Dermis microvascular lymphatic vessel endothelial cell (primary cell): ENCODE measurements at places on chromosomes 3 and 15.

DNA sequence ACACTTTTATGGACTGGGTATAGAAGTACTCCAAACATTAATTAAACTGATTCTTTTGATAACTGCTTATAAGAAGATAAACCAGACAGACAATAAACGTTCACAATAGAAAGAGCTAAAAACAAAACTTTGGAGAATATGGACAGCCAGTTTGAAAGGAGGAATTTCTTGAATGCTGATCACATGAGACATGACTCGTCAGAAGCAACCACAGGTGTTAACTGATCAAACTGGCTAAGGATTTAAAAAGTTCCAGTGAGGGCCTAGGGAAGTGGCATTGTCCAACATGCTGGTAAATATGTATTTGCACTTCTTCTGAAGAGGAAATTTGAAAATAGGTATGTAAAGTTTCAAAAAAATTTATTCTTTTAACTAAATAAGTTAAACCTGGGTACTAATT, 29.4 kb upstream of the AP3B2 start:
- DNase-seq = no peak

DNA sequence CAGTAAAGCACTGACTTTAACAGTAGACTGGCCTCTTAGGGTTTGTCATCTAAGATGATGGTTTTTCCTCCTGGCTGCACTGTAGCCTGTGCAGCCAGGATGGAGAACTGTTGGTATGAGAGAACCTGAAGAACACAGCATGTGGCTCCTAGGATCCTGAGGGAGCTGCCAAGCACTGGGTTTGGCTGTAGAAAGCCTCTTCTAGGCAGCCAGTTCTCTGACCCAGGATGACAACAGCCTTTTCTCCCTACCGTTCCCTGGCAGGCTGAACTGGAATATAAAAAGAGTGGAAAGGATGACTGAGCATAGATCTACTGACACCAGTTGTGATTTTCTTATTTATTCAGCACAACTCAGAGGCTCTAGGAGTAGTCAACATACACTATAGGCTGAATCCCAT, 34.3 kb upstream of the MANF start:
- no peak for DNase-seq

DNA sequence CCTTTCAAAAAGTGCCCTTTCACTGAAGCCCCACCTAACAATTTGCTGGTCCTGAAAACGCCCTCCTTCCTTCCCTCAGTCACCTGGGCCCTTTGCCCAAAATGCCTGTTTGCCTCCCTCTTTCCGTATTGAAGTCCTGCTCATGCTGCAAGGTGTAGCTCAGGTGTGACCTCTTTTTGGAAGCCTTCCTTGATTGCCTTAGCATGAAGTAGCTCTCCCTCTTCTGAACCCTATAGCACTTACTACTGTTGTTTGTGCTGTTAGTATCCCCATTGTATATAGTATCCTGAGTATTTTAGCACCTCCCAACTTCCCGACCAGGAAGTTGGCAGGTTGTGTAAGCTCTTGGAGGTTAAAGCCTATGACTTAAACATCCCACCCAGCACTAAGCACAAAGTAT, 1.7 kb downstream of the PLS1 start:
- DNase-seq = no peak

DNA sequence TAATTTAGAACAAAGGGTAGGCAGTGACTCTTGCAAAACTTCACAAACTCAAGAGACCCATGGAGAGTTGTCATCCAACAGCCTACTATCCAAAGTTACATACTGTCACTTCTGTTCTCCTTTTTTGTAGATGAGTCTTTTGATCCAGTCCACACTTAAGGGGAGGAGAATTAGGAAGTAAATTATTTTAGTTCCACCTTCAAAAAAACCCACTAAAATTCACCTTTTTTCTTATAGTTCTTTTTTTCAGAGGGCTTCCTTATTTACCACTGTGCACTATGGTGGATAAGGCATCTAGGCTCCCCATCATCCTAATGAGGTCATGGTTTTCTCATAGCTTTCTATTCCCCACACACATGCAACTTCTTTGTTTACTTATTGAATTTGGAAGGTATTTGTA, 8.6 kb upstream of the TCAIM start:
- DNase-seq = no peak

- DNase-seq = no peak
Measured at GRCh38 chr3:33124638-33125037, 10.8 kb downstream of the CRTAP start.

- DNase-seq = peak; percentile 12
Measured at GRCh38 chr15:92954578-92954977, 54.5 kb downstream of the CHD2 start.

GRCh38 chr3:134020135-134020680, 9.5 kb downstream of the SLCO2A1 start:
- no peak for DNase-seq

- DNase-seq = no peak
Measured at GRCh38 chr15:51755790-51756189, 4.4 kb downstream of the TMOD2 start.

DNA sequence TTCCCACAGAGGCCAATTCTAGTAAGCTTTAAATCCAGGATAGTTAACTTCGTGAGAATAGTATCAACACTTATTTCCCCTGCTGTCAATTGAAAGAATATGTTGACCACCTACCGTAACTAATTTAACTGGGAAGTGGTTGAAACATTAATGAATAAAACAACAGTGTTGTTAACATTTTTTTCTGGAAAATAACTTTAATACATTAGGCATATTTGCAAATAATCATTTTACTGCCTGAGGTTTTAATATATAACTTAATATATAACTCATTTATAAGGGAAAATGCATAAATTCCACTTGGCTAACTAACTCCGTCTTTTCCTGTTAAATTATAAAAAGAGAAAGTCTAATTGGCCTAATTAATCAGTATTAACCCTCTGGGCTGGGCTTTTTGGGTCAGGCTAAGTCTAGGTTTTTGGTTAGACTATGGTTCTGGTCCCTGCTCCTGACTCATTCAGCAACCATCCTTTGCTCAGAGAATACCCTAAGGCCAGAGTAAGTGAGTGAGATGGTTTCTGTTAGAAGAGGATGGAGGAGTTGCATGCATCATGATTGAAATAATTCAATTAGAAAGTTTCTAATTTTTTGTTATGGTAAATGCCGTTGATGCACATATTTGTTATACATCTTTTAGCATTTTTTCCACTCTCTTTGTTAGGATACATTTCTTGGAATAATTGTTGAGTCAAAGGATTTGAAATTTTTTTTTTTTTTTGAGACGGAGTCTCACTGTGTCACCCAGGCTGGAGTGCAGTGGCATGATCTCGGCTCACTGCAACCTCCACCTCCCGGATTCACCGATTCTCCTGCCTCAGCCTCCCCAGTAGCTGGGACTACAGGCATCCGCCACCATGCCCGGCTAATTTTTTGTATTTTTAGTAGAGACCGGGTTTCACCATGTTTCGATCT, 10.8 kb upstream of the SKIL start:
- DNase-seq = no peak

- no peak for DNase-seq
Measured at GRCh38 chr15:96334705-96335410, 4.4 kb downstream of the NR2F2 start.

DNA sequence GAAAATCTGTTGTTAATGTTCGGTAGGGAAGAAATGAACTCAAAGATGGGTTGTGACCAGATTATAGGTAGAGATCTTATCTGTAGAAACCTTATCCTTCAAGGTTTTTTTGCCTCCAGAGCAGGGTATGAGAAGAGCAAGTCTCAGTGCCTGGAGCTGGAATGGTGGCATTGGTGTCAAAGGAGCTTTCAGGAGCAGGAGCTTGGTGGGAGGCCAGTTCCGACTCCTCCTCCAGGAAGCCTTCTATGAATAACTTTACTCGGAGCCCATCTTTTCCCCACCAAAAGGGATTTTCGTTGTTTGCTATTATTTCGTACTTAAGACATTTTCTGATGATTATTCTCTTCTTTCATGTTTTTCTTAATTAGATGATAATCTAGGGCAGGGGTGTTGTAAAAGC, 91.8 kb downstream of the GHSR start:
- DNase-seq = no peak

DNA sequence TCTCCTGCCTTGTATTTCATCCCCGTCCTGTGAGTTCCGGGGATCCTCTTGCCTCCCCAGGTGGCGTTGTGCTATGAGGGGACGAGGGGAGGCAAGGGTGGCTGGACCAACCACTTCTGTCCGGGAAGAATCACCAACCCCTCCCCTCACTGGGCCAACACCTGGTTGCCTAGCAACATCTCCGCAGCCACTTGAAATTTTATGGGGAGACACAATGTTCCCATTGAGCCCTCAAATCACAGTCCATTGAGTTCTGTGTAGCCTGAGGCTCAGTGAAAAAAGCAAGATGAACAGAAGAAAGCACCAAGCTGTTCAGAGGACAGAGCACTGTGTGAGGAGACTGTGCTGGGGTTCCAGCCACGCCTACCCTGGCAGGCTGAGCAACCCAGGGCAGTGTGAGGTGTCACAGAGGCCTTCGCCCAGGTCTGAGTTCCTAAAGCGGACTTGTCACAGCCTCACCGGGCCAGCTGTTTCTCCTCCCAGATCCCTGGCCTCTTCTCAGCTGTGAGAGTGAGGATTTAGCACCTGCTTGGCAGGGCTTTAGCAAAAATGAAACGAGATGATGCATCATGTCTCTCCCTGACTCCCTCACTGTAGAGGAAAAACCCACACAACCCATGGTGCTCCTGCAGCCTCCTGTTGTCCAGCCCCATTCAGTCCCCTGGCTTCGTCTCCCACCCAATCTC, 76.8 kb downstream of the ATP2B2 start:
- DNase-seq = no peak

DNA sequence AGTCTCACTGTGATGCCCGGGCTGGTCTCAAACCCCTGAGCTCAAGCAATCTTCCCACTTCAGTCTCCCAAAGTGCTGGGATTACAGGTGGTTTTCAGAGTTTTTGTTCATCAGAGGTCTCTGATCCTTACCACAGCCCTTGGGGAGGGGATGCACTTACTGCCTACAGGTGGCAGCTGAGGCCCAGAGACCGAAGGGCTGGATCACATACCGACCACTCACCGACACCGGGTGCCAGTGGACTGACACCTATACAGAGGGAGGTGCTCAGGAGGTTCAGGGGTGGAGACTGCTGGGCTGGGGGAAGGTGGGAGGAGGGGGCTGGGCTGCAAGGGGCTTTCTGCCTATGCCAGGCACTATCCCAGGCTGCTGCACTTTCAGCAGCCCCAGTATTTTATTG, 19.5 kb downstream of the DUSP7 start:
- DNase-seq = no peak

- no peak for DNase-seq
Measured at GRCh38 chr3:189637750-189638149, 6.6 kb downstream of the TP63 start.

- no peak for DNase-seq
Measured at GRCh38 chr3:96236522-96236921, 577.9 kb upstream of the EPHA6 start.

DNA sequence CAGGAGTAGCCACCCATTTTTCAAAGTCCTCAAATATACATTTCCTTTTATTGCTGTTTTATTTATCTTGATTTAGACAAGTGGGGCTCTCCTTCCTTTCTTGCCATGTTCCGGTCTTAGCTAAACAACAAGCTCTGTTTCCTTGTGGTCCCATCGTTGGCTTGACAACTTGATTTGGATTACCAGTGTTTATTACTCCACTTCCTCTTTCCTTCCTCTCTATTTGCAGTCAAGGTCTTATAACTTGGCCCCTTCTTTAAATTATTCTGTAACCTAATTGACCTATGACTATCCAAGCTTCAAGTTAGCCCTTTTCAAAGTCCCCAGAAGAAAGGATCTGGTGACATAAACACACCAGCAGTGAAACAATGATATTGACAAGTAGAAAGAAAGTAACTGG, 130.6 kb upstream of the STT3B start:
- peak; percentile 3 for DNase-seq

DNA sequence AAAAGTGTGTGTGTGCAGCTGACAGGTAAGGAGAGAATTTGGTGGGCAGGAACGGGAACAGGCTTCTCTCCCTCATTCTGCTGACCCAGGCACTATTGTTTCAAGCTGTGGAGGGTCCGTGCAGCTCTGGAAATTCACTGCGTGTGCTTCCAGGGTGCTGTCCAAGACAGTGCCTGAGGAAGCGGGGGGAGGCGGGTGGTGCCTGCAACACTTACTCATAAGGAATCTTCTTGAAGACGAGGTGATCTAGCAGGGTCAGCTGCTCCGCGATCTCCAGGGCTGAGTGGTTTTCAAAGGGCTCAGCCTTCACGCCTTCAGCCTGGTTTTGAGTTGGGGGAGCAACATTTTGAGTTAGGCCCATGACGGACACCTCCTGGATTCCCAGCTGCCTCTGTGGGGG, 46.6 kb upstream of the CTSH start:
- no peak for DNase-seq

DNA sequence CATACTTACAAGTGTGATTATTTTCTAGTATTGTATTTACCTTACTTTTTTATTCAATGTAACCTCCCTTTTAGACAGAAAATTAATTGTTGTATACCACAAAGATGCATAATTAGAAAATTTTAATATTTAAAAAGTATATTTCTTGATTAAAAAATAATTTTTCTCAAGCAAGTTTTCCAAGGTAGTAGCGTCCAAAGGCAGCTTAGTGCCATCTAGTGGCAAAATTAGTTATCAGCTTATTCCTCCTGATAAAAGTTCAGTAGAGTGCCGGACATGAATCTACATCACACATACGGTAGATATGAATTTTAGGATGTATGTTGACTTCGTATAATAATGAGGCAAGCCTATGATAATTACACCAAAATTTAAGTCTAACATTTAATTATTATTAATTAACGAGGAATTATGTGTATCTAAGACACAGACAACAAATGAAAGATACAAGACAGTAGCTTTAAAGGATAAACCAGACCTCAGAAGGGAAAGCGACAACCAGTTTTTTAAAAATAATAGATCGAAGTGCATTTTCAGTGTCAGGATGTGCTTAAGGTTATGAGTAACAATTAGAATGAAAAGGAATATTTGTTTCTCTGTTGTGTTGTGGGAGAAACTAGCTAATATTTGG, 405.9 kb downstream of the ROBO1 start:
- no peak for DNase-seq

DNA sequence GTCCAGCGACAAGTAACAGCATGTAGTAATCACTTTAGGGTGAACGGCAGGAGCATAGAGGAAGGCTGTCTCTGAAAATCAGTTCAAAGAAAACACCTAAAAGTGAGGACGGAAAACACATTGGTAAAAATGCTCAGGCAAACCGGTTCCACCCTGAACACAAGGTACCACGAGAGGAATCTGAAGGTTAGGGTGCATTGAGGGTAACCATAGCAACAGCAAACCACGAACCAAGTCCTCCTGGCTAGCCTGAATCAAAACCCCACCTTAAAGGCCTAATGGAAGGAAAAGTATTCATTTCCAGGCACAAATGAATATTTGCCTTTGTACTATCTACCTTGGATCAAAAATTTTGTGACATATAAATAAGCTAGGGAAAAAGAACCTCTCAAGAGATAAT, 315.0 kb downstream of the OCA2 start:
- no peak for DNase-seq

DNA sequence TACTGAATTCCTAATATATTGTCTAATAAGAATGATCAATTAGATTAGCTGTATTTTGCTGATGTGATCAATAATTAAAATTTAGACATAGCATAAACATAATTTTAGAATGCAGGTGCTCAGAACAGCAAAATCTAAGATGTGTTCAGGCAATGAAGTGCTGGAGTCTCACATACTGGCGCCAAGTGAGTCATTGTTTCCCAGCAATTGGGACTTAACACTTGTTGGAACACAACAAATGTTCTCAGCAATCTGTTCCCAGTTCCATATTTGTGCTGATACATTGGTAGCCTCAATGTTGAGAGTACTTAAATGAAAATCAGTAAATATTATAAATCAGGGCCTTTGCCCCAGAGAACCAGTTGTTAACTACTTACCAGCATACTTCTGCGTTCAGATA, 619.0 kb downstream of the ROBO1 start:
- DNase-seq = no peak
